ENCODE measurements at places on chromosomes 6 and 20.

GRCh38 chr6:26187981-26188635 is 100.9 kb downstream of the HFE start:
- no peak for DNase-seq

DNA sequence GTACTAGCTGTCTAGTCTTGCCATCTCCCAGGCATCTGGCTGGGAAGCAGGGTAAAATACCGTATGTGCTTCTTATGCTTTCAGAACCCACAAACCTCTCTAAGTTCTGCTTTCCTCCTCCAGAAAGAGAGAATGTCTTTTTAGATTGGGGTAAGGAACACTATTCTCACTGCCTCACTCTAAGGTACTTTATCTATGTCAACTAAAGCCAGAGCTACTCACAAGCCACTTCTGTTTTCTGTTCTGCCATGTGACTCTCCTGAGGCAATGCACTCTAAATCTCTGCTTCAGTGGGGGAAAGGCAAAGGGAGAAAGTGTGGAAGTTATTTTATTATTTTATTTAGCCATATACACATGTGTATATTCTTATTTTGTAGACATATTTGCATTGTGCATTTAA is 15.6 kb downstream of the MEP1A start:
- no peak for DNase-seq

GRCh38 chr6:150336299-150336698 is 32.5 kb upstream of the IYD start:
- DNase-seq: no peak

GRCh38 chr20:20363434-20363798 is 4.5 kb upstream of the INSM1 start:
- no peak for DNase-seq

DNA sequence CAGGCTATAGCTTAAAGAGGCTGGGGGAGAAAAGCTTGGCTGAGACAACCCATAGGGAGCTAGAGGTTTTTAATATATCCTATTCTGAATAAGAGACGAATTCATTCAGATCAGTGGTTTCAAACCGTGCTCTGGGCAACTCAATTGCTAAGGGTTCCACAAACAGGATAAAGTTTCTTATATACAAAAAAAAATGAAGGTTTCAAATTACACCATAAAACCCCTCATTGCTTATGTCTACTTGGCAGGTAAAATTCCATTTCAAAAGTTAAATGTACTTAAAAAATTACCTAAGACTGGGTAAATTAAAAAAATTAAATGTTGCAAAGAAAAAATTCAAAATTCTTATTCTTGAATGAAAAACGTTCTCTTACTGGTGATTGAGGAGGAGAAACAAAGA is 2.7 kb downstream of the HLA-DPB1 start:
- no peak for DNase-seq

DNA sequence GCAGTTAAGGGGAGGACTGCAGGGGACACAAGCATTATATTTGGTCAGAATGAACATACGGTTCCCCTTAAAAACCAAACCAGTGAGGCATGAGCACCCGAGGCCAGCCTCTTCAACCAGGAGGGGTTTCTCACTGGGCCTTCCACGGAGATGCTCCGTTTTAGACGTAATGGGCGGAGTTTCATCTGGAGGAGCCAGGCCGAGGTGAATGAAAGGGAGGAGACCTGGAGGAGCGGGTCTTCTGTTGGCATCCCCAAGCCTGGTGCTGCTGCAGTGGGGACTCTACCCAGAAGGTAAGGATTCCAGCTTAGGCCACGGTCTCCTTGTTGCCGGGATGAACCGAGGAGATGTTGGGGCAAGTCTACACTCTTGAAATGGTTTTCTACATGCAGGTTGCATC is 47.4 kb downstream of the ADNP start:
- no peak for DNase-seq

DNA sequence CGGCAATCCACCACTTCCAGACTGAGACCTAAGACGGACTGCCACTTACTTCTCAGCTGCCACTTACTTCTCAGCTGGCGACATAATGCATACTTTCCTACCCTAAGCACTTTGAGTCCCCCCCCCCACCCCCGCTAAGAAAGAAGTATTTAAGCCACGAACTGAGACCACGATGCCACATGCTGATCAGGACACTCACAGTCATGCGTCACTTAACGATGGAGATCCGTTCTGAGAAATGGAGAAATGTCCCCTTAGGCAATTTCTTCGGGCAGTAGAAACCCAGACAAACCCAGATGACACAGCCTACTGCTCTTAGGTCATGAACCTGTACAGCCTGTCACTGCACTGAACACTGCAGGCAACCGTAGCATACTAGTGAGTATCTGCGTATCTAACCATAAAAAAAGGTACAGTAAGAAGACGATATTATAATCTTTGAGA is 690 bp downstream of the IFNGR1 start:
- no peak for DNase-seq

DNA sequence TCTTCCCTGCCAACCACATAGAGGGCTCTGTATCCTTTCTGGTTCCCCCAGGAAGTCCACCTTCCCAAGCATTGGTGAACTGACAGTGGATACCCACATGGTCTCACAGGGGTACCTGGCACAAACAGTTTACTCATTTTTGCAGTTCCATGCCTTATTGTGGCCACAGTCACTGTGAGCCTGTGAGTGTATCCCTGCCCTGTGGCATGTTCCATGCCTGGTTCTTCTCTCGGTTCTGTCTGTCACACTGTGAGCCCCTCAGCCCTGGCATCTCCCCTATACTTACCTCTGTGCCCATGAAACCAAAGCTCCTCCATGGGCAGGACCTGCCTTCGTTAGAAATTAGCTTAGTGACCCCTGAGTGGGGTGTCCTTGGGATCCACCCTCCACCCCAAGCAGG is 107.8 kb downstream of the TOX2 start:
- DNase-seq: no peak

DNA sequence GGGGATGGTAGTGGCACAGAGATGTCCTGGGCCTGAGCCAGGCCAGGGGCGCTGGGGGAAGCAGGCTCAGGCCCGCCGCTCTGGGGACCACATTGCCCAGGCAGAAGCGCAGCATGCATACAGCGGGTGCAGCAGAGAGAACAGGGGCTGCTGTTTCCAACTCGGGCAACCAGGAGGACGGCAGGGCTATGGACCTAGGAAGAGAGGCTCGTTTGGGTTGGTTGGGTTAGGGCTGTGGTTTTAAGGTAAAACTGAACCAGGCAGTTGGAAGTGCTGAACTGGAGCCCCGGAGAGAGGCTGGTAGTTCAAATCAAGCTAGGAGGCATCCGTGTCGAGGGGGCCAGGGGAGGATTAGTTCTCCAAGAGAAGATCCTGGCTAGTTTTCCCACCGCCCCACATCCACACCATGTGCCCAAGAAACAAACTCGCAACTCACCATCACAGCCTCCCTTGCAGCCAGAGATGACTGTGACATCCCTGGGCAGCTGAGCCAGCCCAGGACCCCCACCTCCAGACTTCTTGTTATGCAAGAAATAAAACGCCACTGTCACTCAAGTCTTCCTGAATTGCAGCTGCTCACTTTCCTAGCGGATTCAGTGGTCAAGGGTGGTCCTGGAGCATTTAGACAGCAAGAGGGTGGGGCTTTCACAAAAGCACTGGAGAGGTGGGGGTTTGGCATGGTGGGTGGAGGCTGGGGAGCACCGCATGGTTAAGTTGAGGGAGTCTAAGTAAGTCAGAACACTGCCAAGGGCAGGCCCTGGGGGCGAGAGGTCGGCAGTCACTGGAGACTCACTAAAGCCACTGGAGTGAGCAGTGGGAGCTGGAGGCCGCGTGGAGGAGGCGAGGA is 161.2 kb downstream of the GRM4 start:
- DNase-seq: no peak

DNA sequence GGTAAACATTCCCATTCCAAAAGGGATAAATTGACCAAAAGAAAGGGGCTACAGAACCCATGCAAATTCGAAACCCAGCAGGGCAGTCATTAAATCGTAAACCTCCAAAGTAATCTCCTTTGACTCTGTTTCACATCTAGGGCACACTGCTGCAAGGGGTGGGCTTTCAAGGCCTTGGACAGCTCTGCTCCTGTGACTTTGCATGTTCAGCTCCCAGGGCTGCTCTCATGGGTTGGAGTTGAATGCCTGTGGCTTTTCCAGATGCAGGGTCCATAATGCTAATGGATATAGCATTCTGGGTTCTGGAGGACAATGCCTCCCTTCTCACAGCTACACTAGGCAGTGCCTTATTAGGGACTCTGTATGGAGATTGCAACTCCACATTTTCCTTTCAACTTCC is 211.9 kb upstream of the MANEA start:
- DNase-seq: no peak

- DNase-seq: no peak
Observed at GRCh38 chr20:13416531-13416930, 195.5 kb downstream of the ISM1 start.

GRCh38 chr6:28543651-28544610 is 18.2 kb downstream of the GPX5 start:
- no peak for DNase-seq

- no peak for DNase-seq
Observed at GRCh38 chr6:170250455-170250854, 40.4 kb downstream of the DLL1 start.

DNA sequence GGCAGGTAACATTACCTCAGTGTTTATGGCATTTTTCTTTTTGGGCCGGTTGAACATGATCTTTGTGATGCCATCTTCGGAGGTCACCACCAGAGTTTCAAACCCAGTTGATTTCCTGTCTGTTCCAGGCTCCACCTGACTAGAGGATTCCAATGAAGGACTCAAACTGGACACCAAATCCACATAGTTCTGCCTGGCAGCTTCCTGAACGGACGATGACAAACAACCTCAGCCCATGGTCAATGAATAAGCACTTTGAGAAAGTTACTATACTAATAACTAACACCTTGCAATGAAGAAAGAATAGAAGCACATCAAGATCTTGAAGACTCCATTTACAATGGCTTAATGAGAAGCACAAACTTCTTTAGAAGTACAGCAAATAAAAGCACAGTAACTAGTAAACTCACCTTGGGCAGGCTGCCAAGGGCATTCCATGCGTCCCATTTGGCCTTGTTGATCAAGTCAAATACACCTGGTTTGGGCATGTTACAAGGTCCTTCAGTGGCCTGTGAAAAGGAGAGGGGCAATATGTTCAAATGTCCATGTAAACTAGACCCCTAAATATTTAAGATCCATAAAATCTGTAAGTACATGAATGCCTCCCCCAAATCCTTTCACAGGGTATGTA is 4.9 kb downstream of the ECI2 start:
- no peak for DNase-seq

DNA sequence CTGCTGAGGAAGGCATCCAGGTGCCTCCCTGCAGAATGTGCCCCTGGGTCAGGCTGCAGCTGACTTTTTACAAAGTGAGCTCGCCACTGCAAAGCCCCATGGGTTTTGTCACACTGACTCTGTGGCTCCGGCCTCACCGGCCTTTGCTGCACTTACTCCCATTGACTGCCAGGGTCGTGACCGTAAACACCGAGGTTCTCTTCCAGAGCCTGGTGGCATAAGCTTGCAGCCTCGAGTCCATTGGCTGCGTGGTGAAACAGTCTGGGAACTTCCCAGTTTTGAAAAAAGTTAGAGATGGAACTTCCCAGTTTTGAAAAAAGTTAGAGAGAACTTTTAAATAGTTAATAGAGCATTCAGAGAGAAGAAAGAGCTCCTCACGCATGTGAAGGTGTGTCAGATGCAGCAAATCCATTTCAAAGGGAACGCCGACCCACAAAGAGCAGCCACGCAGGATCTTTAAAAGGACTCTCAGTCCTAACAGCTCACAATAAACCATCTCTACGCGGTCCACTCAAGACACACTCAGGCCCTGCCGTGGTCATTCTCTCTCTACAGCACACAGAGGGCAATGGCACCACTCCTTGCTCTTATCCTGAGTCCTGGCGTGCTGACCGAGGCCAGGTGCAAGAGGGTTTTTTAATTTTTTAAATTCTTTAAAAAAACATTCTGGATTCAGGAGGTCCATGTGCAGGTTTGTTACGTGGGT is 12.8 kb downstream of the RAMACL start:
- DNase-seq: no peak

DNA sequence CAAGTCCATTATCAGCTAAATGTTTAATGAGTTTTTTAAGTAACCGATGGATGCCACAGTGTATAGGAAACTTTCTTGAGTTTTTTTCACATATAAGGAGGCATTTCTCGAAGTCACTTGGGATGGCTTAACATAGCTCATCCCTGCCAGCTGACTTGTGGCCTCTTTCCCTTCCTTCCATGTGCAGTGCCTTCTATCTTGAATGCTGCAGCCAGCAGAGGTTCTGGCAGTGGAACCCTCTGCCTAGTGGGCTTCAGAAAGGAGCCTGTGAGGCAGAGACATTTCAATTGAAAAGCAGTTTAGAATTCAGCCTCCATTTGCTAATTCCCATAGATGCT is 51.9 kb downstream of the AKAP12 start:
- no peak for DNase-seq

- no peak for DNase-seq
Observed at GRCh38 chr20:31967830-31968249, at the start of gene XKR7. Gene XKR7, plus strand, starts transcription at chr20:31968151. Its CDS starts 25 bp downstream, at chr20:31968176.

- no peak for DNase-seq
Observed at GRCh38 chr6:45949256-45949655, 66.4 kb downstream of the CLIC5 start.

DNA sequence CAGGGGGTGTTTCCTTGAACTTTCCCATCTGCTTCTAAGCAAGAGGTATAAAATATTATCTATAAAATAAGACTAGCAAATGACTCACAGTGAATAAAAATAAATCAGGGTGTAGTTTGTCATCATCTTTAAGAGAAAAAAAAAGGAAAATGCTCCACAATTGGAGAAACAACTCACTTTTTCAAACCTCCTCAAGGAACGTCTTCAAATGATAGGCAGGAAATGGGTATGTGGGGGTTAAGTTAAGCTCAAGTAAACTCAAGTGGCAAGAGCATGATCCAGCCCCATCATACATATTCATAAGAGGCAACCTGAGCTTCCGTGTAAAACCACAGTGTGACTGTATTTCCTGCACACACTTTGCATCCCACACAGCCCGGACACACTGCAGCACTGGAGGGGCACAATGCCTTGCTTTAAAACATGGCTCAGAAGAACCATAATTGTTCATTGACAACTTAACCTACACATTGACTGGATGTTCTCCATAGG is 58.5 kb upstream of the CEP85L start:
- DNase-seq: no peak

- DNase-seq: no peak
Observed at GRCh38 chr20:57801581-57801980, 91.8 kb upstream of the PMEPA1 start.
